KG1 (cell line): ENCODE measurements at places on chromosomes 4 and X.

DNA sequence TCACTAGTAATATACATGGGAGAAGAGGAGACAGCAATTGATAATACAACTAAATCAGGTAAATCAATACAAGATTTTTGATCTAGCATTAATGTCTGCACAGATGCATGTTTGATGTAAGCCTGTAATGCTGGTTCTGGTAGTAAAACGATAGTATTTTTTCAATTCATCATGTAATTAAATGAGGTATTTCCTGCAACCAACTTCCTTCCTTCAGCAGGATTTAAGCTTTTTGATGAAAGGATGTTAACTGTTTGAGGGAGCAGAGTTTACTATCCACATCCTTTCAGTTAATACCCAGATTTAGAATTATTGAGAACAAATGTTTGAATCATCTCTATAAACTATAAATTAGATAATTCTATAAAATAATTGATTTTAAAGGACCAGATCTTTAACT is 31.4 kb upstream of the NFKB1 start:
- no peak for DNase-seq

DNA sequence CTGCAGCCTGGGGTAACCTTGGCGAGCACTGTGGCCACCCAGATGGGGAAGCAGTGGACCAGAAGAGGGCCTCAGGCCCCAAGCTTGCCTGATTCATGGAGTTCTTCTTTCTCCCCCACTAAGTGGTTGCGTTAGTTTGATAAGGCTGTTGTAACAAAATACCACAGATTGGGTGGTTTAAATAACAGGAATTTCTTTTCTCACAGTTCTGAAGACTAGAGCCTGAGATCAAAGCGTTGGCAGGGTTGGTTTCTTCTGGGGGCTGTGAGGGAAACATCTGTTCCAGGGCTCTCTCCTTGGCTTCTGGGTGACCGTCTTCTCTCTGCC is 105.7 kb upstream of the GATB start:
- DNase-seq, result no peak

DNA sequence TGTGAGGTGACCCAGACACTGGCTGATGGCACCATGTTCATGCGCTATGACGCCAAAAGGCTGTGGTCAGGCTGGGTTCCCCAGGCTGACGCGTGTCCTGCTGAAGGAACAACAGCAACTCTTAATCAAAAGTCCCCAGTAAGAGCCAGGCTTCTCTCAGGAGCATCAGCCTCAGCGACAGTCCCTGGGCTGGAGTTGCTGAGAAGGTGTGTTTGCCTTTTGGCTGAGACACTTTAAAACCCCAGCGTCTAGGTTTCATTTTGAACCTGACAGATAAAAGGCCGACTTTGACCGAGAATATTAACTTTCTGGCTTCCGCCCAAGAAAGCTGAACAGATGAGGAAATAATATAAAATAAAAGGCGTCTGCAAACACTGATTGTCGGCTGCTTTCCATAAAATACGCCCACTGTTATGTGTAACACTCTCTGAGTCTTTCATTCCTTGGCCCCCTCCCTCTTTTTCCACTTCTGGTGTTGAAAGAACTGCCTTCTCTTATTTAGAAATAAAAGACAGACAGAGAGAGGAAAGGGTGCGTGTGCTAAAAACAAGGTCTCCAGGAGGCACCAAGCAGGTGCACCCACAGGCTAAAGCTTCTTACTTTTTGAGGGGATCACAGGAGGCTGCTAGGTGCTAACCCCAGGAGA is 373.6 kb downstream of the MID1IP1 start:
- no peak for DNase-seq

GRCh38 chrX:118205421-118206395 is 89.1 kb upstream of the KLHL13 start:
- DNase-seq, result no peak

DNA sequence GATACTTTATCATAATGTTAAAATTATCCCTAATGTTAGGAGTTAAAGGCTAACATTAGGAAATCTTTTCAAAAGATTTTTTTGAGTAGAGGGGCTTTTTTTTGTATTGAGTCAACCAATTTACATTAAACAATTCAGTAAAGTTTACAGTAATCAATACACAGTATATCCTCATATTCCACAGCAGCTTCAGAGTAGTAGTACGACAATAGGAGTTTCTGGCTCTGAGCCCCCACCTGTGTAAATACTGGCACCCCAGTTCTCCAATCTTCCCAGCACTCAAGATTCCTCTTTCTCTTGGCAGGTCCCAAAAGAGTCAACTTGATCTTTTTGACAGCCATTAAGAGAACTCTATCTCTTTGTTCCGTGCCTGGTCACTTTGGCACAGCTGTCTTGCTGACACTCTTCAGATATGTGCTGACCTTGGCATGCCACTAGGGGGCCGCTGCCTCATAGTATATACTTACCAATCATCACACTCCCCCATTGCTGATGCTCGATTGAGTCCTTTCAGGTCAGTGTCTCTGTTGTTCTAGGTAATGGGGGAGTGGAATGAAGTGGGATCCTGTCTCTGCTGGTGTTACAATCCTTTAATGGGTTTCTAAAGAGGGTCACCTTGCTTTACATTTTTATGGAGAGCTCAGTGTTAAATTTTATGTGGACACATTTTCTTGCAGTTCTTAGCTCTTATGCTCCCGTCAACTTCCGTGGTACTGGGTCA is 19.5 kb upstream of the CCNI start:
- peak; percentile 58 for DNase-seq

- DNase-seq, result no peak
Measured at GRCh38 chr4:76997532-76997931, 48.0 kb downstream of the SEPTIN11 start.
